ENCODE measurements at places on chromosomes 1 and 21. TPM values are rescaled to one million over a fixed set of nuclear protein-coding genes. Genes with fewer than 3 reads are reported as not detected.

DNA sequence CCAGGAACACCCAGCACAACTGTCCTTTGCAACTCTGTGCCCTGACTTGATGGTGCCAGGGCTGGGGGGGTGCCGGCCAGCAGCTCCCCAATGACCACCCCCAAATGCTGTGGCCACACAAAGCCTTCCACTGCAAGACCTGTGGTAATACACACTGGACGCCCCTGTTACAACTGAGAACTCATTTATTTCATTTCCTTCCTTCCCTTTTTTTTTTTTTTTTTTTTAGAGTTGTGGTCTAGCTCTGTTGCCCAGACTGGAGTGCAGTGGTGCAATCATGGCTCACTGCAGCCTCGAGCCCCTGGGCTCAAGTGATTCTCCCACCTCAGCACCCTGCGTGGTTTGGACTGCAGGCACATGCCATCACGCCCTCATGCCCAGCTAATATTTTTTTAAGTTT is 25.2 kb downstream of the TP73 start:
- DNase-seq: no peak

DNA sequence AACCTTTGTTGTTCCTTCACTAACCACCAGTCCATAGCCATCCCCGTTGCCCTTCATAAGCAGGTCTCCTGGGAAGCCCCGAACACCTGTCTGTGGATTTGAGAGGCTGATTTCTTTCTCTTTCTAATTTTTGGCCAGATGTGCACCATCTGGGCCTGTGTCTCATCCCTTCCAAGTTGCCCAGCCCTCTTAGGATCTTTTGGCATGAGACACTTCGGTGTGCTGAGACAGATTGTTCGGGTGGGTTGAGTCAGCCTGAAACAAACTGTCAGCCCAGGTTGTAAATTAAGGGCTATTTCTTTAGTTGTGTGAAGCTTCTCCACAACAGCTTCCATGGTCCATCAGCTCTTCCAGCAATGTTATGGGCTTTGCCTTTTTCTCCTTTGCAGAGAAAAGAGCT is 1.4 kb upstream of the DNAJC11 start:
- DNase-seq: no peak

DNA sequence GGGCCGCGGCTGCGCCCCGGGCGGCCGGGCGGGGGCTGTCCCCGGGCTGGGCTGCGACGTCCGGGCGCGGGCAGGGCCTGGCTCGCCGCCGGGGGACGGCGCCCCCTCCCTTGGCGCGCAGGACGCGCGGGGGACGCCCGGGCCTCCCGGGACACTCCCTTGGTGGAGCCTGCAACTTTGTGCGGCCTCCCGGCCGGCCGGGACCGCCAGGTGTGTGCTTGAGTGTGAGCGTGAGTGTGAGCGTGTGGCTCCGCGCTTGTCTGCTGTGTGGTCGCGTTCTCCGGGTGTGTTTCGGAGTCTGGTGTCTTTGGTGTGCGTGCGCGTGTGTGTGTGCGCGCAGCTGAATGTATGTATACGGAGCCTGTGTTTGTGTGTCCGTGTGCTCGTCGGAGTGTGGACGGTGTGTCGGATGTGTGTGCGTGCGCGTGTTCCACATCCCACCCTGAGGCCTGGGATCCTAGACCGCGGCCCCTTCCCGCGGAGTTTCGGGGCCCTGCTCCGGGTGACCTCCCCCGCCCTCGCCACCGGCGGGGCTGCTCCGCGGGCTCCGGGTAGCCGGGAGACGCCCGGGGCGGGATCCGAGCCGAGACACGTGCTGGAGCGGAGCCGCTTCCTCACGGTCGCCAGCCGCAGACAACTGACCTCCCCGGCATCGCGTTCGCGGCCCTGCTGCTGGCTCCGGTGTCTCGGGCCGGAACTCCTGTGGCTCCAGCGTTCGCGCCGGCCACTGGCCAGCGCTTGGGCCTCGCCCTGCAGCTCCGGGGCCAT is 1.7 kb downstream of the PTPRU start:
- peak; percentile 47 for DNase-seq

GRCh38 chr1:92973203-92973897 is 12.1 kb upstream of the DIPK1A start:
- DNase-seq: no peak

DNA sequence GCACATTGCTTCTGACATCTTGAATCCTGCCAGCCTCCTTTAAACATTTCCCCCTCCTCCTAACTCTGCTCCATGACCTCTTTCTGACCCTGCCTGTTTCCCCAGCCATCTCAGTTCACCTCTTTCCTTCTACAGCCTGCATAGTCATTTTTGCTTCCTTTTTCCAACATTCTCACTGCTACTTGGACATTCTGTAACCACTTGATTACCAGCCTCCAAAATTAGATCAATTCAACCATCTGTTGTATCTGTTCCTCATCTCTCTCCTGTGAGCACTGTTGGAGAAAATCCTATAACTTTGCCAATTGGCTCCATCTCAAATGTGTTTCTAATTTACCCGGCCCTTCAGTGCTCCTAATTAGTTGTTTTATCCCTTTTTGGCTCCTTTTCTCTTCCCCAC is 27.5 kb upstream of the GPR88 start:
- DNase-seq: no peak

- no peak for DNase-seq
These were observed 235.7 kb upstream of the RAB4A start for GRCh38 chr1:229035054-229035747.

GRCh38 chr1:41319106-41319755 is 42.0 kb upstream of the FOXO6 start:
- DNase-seq: no peak

DNA sequence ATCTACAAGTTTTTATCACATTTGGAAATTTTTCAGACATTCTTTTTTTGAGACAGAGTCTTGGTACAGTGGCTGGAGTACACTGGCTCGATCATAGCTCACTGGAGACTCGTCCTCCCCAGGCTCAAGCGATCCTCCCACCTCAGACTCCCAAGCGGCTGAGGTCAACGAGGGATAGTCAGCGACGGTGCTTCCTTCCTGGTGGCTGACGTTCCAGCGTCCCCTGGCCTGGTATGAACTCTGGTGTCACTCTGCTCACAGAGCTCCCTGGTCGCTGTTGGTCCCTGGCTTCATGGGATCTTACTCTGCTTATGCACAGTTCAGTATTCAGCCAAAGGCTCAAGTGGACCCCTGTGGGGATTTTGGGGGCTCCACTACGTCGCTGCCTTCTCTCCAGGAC is 3.5 kb upstream of the ARHGEF16 start:
- no peak for DNase-seq

- no peak for DNase-seq
These were observed 161.9 kb upstream of the UBE2U start for GRCh38 chr1:64041371-64042131.

GRCh38 chr1:34876406-34876805 is 16.9 kb upstream of the SMIM12 start:
- no peak for DNase-seq

DNA sequence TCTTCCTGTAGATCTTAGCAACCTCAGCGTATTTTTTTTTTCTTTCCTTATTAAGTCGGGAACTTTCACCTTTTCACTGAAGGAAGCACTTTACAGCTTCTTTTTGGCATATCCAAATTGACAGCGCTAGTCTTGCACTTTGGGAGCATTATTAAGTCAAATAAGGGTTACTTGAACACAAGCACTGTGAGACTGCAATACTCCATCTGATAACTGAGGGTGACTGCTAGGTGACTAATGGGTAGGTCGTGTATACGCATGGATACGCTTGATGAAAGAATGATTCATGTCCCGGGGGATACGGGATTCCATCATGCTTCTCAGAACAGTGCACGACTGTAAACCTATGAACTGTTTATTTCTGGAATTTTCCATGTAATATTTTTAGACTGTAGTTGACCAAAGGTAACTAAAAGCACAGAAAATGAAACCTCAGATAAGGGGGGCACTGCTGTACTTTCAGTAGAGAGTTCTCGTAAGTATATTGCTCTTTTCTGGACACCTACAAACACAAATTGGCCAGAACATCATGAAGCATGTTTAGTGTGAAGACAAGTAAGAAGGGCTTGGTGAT is 364.7 kb downstream of the SMYD3 start:
- DNase-seq: no peak

DNA sequence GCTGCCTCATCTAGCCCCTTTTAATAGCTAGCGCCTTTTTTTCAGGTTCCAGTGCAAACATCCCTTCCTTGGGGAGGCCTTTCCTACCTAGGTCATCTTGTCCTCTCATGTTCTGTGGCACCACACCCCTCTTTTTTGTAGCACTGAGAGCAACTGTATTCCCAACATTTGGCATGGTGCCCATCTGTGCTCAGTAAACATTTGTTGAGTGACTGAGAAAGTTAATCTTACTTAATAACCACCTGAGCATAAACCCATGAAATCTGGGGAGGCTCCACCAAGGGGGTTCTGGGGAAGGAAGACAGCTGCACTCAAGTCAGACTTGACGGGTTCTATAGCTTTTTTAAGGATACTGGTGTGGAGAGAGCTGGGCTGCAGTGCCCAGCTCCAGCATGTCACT is 90.0 kb downstream of the NOS1AP start:
- peak; percentile 62 for DNase-seq

DNA sequence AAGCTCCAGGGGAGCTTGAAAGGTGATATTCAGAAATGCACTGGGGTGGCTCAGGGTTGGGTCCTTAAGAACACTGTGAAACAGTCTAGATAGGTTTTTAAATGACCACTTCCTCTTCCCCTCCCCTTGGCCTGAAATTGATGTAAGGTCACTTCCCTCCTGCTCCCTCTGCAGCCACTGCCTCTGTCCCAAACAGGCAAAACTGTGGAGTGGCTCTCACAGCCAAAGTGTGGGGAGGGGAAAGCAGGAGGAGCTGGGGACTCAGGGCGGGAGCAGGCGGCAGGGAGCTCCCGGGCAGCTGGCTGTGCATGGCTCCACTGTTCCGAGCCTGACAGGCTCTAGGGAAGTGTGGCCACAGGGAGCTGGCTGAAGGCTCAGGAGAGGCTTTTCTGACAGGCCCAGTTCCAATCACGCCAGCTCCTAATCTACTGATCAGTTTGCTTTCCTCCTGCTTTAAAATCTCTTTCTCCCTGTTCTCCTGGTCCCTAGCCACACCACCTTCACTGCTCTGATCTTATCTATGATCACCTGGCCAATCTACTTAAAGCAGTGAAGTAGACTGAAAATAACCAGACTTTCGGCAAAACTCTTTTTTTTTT is 5.1 kb upstream of the CSRP1 start:
- peak; percentile 76 for DNase-seq

GRCh38 chr1:70909262-70909822 is 138.3 kb downstream of the PTGER3 start:
- no peak for DNase-seq

DNA sequence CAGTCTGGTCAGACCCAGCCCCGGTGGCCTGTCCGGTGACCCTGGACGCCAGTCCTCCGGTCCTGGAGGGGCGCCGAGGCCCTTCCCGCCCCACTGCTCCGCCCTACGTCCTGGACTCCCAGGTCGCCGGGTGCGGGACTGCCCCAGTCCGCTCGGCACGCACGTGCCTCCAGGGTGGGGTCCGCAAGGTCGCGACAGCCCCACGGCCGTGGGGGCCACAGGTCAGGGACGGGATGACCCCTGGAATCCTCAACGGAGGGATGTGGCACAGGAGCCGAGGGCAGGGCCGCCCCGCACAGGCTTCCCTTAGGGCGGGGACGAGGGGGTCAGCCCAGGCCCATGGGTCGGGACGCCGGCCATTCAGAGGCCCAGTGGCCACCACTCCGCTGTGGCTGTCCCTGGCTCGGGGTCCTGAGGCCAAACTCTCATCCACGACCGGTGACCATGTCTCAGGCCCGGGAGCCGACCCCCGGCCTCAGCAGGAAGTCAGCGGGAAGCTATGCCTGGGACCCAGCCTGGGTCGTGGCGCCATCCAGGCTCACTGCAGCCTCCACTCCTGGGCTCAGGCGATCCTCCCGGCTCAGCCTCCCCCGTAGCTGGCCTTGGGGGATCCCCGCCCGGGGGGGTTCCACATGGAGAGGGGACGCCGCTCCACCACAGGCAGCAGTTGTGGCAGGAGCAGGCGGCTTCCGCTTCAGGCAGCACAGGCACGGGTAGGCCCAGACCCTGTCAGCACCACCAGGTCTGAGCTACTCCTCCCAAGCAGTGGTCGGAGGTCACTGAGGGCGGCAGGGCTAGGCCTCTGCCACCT is 599 bp upstream of the TMEM240 start:
- DNase-seq: no peak

DNA sequence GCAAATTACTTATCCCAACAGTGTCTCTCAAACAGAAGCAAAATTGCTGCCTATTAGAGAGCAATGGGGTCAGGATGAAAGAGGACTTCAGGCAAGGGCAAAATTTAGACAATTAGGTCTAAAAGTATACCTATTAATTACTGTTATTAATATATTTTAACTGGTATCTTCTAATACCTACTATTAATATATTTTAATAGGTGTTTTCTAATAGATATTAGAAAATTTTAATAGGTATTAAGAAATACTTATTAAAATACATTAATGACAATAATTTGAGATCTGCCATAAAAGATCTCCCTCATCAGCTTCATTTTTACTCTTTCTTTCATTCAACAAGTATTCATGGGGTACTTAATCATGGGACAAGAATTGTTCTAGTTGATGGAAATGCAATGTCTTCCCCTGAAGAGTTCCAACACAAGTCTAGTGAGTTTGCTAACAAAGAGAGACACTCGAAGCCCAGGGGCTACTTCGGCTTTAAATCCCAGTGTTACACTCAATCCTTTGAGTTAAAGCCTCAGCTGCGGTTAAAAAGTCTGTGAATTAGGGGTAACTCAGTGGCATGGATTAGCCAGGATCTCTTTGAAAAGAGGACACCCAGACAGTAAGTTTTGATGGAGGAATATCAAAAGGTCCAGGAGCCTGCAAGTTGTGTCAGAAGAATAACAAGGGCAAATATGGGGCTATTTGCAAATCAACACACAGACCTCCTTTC is 44.1 kb downstream of the STYXL2 start:
- no peak for DNase-seq

GRCh38 chr1:22831729-22832413 is 121.2 kb downstream of the EPHB2 start:
- no peak for DNase-seq

GRCh38 chr1:93964777-93965200 is 55.6 kb upstream of the GCLM start:
- no peak for DNase-seq

DNA sequence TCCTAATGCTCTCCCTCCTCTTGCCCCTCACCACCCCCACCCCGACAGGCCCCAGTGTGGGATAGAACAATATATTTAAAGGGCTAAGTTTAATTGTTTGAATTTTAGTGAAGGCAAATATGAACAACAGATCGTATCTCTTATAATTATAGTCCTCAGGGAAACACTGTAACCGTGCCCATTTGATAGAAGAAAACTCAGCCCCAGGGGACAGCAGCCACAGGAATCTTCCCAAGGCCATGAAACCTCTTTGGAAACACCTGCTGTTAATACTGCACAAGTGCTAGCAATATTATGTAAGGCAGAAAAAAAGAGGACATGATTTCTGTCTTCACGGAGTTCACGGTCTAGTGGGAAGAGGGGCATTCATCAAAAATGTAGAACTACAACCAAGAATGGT is 142.2 kb downstream of the URB2 start:
- DNase-seq: no peak

The PLEKHN1 gene
- 2.0 TPM for total RNA-seq

The LINGO4 gene
- total RNA-seq: 0.40 TPM

The CELF3 gene
- 0.09 TPM for total RNA-seq

The CD1E gene
- 0.55 TPM for total RNA-seq

The F13B gene
- total RNA-seq: not detected

The CSMD2 gene
- total RNA-seq: 1.2 TPM

The NFIA gene
- 63.4 TPM for total RNA-seq

The CCDC181 gene
- 5.7 TPM for total RNA-seq

The LRRC53 gene
- total RNA-seq: not detected

All from lung (tissue), 17 donors.